ENCODE measurements at places on chromosomes 12 and 14. TPM values are rescaled to one million over a fixed set of nuclear protein-coding genes. Genes with fewer than 3 reads are reported as not detected.

DNA sequence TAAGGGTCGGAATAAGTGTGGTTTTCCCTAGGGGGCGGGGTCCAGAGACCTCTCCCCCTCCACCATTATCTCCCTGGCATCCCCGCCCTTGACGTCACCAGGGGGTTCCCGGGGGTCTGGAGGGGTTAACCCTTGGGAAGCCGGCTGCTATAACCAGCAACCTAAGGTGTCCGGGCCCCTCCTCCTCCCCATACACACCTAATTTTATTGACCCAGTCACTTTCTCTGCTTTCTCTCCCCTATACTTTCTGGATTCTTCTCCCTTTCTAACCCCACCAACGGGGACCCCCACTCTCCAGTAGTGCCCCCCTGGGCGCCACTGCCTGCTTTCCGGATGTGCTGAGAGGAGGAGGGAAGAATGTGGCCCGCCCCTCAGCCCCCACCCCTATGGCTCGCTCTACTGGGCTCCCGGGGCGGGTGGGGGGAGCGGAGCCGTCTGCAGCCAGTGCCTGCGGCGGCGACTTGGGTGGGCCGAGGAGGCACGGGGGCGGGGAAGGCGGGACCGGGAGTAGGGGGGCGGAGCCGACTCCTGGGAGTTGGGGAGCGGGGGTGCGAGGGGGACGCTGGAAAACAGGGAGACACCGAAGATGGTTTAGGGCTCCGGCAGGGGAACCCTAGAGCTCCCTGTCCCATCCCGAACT, 1.8 kb downstream of the GLI1 start:
- peak; percentile 81 for DNase-seq

DNA sequence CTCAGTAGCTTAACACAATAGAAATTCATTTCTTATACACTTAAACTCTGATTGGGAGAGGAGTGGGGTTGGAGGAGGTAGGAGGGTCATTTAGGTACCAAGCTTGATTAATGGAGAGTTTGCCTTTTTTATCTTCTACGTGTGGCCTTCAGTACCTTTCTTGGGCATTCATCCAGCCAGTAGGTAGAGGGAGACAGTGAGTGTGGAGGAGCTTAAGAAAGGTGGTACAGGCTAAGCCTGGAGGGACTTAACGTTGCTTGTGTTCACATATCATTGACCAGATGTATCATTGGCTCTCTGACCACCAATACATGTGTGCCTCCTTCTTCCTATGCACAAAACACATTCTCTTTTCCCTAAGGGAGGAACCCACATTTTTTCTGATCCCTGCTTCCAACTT, 232.9 kb upstream of the CRY1 start:
- DNase-seq: no peak

DNA sequence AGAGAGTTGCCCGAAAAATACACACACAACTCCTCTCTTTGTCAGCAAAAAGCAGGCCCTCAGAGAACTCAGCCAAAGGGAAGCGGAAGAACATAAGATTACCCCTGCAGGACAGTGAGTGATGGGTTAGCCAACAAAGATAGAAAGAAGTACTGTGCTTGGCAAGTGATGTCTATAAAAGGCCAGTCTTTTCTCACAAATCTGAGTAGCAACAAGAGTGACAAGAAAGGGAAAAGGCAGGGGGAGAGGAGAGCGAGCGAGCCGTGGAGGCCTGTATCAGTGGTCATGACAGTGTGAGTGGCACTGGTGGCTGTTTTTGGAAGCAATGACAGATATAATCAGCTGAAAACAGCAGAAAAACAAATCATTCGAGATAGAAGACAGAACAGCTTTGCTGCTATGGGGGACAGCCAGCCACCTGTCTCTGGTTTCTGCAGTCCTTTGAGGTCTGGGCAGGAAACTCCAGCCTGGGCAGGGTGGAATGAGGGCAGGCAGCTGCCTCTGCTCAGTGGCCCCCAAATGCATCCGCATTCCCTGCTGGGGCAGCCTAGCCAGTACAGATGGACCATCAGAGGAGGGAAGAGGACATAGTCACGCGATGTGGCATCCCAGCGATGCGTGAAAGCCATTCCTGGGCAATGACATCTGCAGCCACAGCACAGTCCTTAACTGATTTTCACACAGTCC, 74.7 kb downstream of the TRIM9 start:
- no peak for DNase-seq

DNA sequence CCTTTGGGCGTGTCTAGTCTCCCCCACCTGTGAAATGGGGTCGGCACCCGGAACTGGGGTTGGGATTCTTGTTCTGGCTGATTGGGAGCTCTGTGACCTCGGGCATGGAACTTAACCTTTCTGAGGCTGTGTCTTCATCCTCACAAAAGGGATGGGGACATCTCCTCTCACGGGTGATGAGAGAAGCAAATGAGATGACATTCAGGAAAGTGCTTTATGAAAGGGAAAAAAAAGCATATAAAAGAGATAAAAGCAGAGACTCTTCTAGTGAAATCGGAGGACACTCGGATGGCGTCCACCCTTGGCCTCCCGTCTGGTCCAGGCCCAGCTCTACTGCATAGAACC, 98.9 kb downstream of the LRRC74A start:
- no peak for DNase-seq

GRCh38 chr14:68145036-68145435, 325.5 kb downstream of the RAD51B start:
- DNase-seq: peak; percentile 29

DNA sequence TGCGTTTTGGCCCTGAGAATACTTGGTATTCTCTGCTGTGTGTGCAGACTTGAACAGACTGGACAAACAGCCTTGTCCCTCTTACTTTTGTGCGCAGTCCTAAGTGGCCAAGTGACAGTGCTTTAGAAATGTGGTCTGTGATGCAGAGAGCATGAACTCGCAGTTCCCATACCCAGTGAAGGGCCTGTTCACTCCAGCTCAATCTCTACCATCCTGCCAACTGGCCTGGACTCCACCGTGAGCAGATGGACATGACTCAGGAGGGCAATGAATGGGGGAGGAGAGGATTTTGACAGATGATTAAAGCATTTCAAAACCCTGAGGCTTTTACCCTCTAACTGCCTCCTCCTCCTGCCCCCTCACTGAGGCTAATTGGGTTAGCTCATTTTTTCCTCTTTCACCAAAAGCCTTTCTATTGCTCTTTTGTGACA, 62.5 kb upstream of the PYGL start:
- DNase-seq: no peak

- no peak for DNase-seq
Observed at GRCh38 chr14:89293314-89293916, 123.6 kb downstream of the FOXN3 start.

DNA sequence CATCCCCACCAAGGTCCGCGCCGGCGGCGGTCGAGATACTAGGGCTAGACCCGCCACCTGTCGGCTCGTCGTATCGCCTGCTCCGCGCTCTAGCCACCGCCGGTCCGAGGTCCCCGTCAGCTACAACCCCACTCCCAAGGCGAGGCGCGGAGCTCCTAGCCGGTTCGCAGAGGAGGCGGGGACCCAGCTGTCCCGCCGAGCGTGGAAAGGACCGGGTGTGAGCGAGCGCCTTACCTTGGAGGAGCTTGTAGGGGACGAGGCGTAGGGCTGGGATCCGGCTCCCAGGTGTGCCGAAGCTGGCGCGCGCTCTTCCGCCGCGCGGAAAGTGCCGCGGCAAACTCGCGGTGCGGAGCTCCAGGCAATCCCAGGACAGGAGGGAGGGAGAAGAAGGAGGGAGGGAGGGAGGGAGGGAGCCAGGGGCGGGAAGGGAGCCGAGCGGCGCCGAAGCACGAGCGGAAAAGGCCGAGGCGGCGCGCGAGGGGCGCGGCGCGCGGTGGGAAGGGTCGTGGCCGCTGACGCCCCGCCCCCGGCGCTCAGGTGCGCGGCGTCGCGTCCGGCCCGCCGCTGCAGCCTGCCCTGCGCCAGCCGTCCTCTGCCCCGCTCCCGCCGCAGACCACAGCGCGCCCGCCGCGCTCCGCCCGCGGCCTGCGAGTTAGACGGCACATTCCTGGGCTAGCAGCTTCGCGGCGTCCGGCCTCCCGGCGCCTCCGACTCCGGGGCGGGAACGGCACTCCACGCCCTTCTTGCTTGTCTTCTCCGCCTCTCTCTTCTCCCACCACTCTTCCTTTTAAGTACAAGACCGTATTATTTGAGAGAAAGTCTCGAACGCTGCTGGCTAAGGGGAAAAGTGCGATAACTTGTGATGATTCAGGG, at the start of gene PAWR:
PAWR (minus strand) TSS at position 327 of the 873 bp plus-strand sequence. CDS start 720 bp downstream, outside the sequence.
- peak; percentile 85 for DNase-seq

- DNase-seq: no peak
Observed at GRCh38 chr12:3896356-3896755, 23.2 kb upstream of the PARP11 start.

SLC24A4 gene
- total RNA-seq: 0.27 TPM

SLCO1B1 gene
- not detected for total RNA-seq

PIK3C2G gene
- total RNA-seq: 0.23 TPM

SERPINA10 gene
- 0.09 TPM for total RNA-seq

DTX1 gene
- 0.67 TPM for total RNA-seq

MIA2 gene
- total RNA-seq: 46.1 TPM

POTEG gene
- not detected for total RNA-seq

P2RX7 gene
- 10.9 TPM for total RNA-seq

PAX9 gene
- 0.29 TPM for total RNA-seq
